ENCODE measurements at places on chromosomes 2 and 18.

- no peak for DNase-seq
Observed at GRCh38 chr2:29309090-29310029, 194.1 kb downstream of the CLIP4 start.

GRCh38 chr2:132608311-132608710 lies 61.7 kb downstream of the LYPD1 start:
- DNase-seq: no peak

GRCh38 chr2:31312898-31313297 lies 78.9 kb downstream of the EHD3 start:
- no peak for DNase-seq

DNA sequence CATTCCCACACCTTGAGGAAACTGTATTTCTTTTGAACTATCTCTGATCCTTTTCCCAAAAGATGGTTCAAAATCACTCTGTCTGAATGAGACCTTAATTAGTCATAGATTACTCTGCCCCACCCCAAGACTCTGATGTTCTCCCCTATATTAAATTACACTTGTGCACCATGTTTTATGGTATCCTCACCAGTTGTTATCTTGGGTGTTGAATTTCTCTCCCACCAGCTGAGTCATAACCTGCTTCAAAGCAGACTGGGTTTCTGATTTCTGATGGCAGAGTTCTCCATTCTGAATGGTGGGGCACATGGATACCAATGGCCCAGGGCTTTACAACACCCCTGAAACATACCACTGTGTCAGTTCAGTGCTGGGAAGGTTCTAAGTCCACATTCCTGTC lies 15.0 kb downstream of the CDH20 start:
- no peak for DNase-seq

- no peak for DNase-seq
Observed at GRCh38 chr2:6398421-6398820, 467.3 kb downstream of the CMPK2 start.

- no peak for DNase-seq
Observed at GRCh38 chr18:73614812-73615211, 532.8 kb downstream of the FBXO15 start.

- DNase-seq: no peak
Observed at GRCh38 chr2:28716265-28716865, 35.3 kb upstream of the PPP1CB start.

- no peak for DNase-seq
Observed at GRCh38 chr2:143698352-143698751, 569.1 kb downstream of the ARHGAP15 start.

DNA sequence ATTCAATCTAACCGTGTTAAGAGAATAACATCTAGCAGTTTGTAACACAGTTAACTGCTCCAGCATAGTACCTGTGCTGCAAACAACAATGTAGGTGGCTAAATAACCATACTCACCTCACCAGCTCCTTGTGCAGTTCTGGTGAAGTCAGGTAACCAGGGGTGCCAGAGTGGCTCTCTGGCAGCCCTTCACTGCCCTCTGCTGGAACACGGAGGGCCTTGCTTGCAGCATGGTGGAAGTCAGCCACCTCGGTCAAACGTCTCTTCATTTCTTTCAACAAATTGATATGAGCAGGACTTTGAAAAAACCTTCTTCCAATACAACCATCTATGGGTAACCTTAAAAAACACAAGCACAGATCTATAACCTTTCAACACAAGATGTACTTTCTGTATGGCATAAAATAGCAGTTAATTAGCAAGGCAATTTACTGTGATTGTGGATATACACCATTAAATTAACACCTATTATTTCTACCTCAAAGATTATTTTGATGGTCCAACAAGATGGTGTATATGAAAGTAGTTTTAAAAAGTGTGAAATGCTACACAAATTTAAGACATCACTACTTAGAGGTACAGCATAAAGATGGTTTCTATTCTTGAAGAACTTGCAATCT lies 56.6 kb downstream of the EPG5 start:
- DNase-seq: peak; percentile 10

Measured in stimulated activated CD4-positive, alpha-beta T cell treated with anti-CD3 and anti-CD28 coated beads, Interleukin-1b, Interleukin-23, amount 100 ng/mL, for 1 hour (primary cell).